ENCODE measurements at places on chromosomes 5 and 9. TPM values are rescaled to one million over a fixed set of nuclear protein-coding genes. Genes with fewer than 3 reads are reported as not detected.

- DNase-seq, result no peak
Measured at GRCh38 chr5:2299388-2300220, 416.9 kb upstream of the IRX4 start.

- DNase-seq, result no peak
Measured at GRCh38 chr9:126328407-126328806, 1.8 kb downstream of the MVB12B start.

GRCh38 chr5:139110526-139111168 is 87.5 kb downstream of the SIL1 start:
- DNase-seq, result no peak

Gene IFNB1
- total RNA-seq, result not detected

DNA sequence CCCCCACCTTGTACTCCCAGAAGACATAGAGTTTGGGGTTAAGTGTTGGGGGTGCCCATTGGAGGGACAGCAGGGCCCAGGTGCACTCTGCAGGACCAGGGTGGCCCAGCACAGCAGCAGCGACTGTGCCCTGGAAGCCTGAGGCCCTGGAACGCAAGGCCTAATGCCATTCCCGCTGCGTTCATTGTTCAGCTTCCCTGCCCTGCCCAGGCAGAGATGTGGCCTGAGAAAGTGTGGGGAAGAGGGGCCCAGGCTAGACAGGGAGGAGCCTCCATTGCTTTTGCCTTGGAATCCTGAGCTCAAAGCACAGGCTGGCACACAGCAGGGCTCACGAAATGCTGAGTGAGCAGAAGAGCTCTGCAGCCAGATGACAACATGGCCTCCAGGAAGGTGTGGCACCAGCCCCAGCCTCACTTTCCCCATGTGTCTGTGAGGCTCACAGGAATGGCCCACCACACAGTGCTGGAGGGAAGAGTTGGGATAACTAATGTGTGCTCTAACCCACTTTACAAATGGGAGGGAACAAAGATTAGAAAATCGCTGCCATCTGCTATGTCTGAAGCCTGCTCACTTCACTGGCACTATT is 19.4 kb downstream of the S1PR3 start:
- no peak for DNase-seq

GRCh38 chr5:170660531-170660930 is 123.0 kb upstream of the GABRP start:
- no peak for DNase-seq

DNA sequence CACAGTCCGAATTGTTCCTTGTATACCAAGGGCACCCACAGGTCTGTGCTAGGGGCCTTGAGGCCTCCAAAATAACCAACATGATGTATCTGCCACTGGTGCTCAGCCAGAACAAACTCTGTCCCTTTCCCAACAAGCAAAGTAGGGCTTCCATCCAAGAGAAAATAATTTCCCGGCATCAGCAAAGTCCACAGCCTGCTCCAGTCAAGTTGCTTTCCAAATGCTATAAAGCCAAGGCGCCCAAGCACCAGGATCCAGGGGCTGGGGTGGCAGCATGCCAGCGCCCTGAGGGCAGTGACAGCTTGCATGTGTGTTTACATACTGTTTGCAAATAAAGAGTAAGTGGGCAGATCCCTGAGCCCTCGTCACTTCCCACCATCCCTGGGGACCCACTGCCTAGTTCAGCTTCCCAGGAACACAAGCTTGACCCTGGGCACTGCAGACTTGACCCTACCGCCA is 155.9 kb downstream of the ERCC6L2 start:
- DNase-seq, result no peak

All from upper lobe of right lung (tissue), 1 donor.